ENCODE measurements at places on chromosomes 5 and 9.

DNA sequence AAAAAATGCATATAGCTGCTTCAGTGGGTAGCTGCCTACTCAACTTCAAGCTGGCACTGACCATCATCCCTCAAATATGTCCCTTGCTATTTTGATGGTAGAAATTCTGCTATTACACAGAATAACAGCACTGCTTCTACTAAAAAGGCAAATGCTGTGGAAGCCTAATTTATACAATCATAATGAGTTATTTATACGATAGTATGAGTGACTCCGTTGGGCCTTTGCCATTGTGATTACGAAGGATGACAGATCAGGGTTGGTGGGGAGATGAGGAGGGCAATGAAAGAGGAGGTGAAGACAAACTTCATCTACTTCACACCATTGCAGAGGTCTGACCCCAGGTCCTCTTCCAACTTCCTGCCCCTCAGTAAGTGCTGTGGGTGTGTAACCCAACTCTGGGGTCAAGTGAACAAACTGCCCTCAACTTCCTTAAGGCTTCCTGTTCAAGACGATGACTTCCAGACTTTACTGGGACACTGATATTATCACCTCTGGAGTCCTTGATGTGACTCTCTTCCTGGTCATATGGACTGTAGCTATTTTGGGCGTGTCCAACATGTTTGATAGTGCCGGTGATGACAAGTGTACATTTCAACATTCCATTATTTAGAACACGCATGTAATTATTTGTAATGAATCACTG is 74.1 kb upstream of the RPS23 start:
- no peak for DNase-seq

- DNase-seq, result no peak
Observed at GRCh38 chr9:35287987-35288632, 126.3 kb downstream of the UNC13B start.

DNA sequence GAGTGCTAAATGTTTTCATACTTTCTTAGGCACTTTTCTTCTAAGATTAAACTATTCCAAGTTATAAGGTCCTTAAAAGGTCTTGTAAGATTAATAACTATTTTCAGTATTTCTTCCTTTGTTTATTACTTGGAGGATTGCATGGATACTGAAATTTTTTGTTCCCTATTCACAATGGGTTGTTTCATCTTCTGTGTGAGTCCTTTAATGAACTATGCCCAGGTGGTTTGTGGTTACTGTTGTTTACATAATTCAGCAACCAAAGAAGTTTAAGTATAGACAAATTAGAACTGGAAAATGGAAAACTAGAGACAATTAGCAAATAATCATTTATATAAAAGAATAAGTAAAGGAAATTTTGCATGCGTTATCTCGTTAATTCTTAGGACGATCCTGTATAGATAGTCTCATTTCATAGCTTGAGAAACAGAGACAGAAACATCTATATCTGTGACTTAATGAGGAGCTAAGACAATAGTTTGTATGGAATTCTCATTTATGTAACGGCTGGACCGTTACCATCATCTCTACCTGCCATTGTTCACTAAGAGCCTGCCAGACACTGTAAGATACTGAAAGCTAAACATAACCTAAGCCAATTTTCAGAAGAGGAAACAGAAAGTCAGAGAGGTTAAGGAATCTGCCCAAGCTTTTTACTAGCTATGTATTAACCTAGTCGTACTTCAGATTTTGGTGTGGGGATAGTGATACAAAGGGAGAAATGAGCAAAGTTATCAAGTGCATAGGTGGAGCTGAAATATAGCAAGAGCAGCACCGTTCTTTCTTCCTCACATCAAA is 148.2 kb downstream of the PAM start:
- no peak for DNase-seq

- DNase-seq, result peak; percentile 57
Observed at GRCh38 chr9:88593537-88594185, 58.7 kb downstream of the NXNL2 start.

- no peak for DNase-seq
Observed at GRCh38 chr5:148113243-148113642, 49.5 kb downstream of the SPINK5 start.

GRCh38 chr9:135769489-135770202 is 67.7 kb downstream of the KCNT1 start:
- DNase-seq, result no peak

- no peak for DNase-seq
Observed at GRCh38 chr5:35685161-35685560, 67.5 kb downstream of the SPEF2 start.

DNA sequence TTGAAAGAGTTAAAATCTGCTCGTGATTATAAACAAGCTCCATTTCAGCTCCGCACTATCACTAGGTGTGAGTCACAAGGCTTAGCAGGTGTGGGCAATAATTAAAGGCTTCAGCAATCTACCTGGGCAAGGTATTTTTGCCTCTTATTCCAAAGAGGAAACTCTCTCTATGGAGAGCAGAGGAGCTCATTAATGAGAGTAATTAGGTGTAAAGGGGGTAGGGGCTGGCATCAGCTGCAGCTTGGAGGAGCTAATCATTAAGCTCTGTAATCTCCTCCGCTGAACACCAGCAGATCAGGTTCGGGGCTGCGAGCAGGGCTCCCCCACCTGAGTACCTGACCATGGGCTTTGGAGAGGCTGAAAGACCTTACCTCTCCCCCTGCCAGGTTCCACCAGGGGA is 129.2 kb downstream of the CRB2 start:
- DNase-seq, result no peak

DNA sequence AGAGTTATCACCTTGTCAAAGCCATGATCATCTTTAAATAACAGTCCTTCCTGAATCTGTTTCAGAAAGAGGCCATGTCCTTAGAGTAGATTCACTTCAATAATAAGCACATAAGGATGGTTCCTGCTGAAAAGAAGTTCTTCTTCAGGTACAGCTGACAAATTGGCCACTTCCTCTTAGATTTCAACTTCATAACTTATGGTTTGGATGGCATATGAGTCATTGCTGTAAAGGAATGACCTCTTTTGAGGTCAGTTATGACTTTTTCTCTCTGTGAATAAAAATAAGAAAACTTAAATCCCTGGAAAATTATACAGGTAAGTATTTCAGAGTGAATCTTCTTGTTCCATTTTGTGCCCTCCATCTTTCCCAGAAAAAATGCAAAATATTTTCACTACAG is 555.3 kb upstream of the ZNF462 start:
- no peak for DNase-seq

DNA sequence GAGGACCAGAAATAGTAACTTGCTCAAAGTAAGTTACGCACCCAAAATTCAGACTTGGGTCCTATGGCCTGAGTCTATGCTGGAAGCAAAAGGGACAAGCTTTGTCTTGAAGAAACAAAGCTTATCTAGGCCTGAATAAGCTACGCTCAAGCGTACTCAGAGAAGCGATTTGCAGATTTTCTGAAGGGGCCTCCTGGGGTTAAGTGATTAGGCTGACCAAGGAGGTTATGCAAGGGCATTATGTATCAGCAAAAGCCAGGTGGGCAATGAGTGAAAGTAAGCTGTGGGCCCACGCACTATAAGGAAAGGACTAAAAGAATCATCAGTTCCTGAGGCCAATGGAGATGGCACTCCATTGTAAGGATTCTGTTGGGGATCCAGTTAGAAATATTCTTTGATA is 122.1 kb downstream of the SNX18 start:
- DNase-seq, result no peak

DNA sequence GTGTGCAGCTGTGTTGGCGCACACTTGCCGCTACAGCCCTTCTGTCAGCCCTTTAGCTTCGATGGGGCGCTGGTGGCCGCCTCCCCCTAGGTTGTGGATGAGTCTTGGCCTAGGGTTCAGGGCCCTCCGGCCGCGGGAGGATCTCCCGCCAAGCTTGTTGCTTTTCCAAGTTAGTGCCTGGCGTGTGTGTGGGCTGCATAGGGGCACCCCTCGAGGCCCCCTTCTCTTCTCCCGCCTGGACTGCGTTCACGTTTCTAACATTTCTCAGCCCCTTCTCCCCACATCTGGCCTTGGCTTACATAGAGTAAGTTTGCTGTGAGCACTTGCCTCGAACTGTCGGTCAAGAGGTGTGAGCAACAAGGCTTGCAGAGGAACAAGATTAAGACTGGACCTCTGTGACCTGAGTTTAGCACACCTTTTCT is 413 bp upstream of the OXCT1 start:
- DNase-seq, result no peak

DNA sequence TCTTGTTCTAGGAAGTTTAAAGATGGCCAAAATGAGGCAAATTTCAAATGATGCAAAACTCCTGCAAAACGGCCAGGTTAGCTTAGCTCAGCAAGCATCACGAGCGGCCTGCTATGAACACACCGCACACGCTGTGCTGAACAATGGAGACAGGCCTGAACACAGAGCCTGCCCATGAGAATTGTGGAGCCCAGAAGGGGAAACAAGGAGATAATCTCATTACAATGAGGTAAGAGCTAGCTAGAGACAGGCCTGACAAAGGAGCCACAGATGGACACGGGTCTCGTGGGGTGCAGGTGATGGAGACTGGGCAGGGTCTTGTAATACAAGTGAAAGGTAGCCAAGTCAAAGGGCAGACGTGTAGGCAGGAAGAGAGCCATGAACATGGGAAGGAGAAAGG is 50.2 kb downstream of the PSMB7 start:
- no peak for DNase-seq

DNA sequence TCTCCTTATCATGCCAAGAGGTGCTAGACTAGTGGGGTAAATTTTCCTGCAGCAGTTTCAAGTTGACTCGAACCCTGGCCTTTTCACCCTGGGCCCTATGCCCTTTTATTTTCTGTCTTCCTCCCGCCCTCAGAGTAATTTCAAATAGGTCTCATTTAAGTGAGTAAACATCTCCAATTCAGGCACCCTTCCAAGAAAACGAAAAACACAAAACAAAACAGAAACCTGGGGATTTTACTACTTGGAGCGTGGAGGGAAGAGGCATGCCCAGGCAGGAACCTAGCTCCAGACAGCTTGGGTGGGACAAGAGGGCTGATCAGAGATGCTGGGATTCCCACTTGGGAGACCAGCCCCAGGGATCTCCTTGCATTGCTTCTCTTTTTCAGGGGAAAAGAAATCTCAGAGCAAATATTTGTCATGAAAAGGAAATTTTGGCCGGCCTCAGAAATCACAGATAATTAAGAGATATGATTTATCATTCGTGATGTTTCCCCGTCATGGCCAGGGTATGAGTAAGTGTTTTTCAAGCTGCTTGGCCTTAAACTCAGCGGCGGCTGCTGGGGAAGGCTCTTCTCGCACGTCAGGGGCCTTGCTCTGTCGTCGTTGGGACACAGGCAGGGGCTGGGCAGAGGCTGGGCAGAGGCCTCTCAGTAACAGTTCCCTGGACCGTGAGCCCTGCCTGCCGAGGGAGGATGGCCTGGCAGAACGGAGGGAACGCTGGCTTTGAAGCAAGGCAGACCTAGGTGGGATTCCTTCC is 248.6 kb upstream of the KLF4 start:
- no peak for DNase-seq

- no peak for DNase-seq
Observed at GRCh38 chr5:135253601-135254178, 145.3 kb downstream of the MACROH2A1 start.

DNA sequence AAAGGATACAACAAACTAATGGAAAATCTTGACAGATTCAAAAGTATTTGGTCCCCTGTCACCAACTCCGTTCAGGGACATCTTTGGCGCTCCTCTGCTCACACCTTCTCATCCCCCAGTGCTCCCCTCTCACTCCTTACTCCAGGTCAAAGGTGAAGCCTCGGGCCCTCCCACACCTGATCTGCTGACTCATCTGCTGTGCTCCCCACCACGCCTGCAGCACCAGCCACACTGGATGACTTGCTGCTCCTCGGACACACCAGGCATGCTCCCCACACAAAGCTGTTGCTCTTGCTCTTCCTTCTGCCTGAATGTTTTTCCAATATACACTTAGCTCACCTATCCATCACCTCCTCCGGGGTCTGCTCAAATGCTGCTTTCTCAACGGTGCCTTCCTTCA is 123.4 kb downstream of the ESM1 start:
- no peak for DNase-seq

- DNase-seq, result no peak
Observed at GRCh38 chr5:80237243-80237642, 18.6 kb downstream of the SERINC5 start.

GRCh38 chr9:35619800-35620158 is 1.6 kb upstream of the CD72 start:
- no peak for DNase-seq

DNA sequence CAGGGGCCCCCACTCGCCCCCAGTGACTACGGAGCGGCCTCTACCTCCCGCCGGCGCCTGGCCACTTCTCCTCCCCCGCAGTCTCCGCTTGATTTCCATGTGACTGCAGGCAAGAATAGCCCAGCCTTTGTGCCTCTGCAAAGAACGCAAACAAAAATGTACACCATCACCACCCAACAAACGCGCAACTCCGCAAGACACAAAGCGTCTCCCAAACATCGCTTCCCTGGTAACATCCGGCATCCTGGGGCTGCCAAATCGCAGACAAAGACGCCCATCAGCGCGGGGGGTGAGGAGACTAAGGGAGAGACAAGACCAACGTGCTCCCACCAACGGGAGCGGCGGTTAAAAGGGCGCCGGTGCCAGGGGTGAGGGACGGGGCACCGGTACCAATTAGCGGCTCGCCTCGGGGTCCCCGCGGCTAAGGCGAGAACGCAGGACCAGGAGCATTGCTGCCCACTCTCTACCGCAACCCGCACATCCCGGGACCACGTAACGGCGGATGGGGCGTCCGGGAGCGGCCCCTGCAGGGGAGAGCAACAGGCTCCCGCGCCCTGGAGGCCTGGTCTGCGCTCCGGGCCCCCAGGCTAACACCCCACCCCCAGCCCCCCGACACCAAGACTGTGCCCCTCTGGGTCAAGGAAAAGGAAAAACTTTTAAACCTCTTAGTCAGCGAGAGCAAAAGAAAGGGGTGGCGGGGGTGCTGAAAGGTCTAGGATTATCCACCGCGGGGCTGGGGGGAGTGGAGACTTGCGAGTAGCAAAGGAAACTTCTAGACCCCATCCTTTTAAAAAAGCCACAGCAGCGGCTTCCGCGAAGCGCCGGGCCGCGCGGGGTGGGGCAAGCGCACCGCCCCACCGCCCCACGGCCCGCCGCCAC is 885 bp downstream of the MPDZ start:
- DNase-seq, result no peak

DNA sequence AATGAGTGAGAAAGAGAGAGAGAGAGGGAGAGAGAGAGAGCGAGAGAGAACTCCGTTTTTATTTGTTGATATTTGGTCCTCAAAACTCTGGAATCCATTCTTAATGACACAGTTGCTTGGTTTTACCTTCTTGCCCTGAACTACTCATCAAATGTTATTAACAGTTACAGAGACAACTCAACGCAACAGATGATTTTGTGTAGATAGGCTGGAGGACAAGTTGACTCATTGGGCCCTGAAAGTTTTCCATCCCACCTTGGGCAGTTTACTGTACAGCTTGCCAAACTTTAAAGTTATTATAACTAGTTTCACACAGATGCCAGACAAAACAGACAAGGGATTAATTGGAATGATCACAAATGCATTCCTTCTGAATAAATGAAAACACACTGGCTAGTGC is 339.9 kb downstream of the ARL15 start:
- no peak for DNase-seq

DNA sequence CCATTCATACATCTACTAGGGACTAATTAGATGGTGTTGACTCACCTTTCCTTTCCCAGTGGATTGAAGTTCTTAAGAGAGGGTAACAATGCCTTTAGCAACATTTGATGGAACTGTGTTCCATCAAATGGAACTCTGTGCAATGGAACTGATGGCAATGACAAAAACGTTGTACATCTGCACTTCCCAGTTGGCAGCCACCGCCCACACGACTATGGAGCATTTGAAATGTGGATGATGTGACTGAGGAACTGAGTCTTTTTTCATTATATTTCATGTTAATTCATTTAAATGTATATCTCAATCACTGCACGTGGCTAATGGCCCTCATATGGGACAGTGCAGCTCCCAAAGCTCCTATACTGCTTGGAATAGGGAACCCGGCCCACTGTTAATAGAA is 39.0 kb upstream of the ICE1 start:
- no peak for DNase-seq

- no peak for DNase-seq
Observed at GRCh38 chr9:77063645-77064285, 44.3 kb downstream of the FOXB2 start.

All from activated naive CD4-positive, alpha-beta T cell treated with anti-CD3 and anti-CD28 coated beads, Interleukin-2, amount 50 U/mL, for 16 hours (primary cell).